ENCODE measurements at places on chromosomes 4 and X.

- peak; percentile 3 for DNase-seq
Measured at GRCh38 chrX:31708116-31708515, 636.3 kb upstream of the FTHL17 start.

DNA sequence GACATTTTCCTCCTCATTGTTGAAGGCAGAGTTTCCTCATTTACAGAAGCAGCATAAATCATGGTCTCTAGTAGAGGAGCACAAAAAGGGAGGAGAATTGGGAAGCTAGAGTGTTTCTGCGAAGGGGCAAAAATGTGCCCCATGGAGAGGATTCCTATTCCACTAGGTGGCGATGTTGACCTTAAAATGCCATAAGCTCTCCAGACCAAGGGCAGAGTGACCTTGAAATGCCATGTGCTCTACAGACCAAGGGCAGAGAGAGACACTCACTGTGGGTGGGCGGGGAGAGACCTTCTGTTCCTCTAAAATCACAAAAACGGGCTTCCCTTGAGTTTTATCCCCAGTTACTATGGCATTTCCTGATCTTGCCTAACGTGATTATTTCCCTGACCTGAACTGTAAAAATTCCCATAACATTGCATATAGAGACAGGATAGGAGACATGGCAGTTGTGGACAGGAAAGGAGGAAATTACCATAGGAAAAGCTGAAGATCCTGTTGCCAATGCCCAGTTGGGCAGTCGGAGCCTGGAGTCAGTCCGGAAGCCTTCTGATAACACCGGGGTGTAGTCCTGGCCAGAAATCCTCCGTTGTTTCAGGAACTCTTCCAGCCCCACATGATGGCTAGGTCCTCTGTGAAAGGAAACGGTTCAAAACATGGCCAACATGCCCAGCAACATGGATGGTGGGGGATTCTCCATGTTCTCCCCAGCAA lies 567.7 kb downstream of the MAGEB5 start:
- peak; percentile 24 for DNase-seq

DNA sequence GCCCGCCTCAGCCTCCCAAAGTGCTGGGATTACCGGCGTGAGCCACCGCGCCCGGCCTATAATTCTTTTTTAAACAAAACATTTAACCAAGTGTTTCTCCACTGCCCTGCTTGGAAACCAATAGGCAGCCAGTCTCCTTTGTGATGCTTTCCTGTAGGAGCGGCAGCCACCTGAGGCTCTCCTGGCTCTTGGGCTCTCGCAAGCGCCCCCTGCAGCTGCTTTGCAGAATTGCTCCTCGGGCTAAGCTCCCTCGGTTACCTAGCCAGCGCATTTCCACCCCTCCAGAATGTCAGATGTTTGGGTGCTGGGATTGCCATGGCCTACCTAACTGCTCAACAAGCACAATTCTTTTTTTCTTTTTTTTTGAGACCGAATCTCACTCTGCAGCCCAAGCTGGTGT lies 7.7 kb downstream of the S100P start:
- DNase-seq = no peak

DNA sequence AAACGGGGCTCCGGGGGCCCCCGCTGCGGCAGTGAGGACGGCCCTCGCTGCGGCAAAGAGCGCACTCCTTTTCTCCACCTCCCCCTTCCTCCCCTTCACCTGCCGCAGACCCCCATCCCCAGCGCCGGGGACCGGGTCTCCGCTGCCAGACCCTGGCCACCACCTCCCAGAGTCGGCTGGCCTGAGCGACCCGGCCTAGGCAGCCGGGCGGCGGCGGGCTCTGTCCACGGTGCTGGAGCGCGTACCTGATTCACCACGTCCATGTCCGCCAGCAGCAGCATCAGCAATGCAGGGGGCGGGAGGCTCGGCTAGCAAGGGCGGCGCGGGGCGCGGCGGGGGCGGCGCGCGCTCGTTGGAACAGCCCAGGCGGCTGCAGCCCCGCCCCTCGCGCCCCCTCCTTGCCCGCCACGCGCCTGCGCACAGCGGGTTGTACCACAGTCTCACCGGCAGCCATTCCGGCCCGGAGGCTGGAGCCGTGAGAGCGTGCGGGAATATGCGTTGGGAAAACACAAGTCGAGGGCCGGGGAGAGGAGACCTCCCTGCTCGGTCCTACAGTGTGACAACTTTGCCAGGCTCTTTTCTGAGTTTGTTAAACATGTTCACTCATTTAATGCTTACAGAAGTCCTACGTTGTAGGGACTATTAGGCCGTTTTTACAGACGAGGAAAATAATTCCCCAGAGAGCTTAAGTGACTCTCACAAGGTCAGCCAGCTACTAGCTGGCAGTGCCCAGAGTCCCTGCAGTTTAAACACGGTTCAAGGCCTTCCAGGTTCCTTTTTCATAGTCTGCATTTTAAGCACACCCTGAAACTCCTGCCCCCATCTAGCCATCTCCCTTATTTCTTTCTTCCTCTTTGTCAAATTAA lies at the start of gene SYP:
Gene SYP (minus strand): TSS at position 288 of the 866 bp plus-strand sequence. CDS start 7 bp downstream, at position 281.
- peak; percentile 87 for DNase-seq

DNA sequence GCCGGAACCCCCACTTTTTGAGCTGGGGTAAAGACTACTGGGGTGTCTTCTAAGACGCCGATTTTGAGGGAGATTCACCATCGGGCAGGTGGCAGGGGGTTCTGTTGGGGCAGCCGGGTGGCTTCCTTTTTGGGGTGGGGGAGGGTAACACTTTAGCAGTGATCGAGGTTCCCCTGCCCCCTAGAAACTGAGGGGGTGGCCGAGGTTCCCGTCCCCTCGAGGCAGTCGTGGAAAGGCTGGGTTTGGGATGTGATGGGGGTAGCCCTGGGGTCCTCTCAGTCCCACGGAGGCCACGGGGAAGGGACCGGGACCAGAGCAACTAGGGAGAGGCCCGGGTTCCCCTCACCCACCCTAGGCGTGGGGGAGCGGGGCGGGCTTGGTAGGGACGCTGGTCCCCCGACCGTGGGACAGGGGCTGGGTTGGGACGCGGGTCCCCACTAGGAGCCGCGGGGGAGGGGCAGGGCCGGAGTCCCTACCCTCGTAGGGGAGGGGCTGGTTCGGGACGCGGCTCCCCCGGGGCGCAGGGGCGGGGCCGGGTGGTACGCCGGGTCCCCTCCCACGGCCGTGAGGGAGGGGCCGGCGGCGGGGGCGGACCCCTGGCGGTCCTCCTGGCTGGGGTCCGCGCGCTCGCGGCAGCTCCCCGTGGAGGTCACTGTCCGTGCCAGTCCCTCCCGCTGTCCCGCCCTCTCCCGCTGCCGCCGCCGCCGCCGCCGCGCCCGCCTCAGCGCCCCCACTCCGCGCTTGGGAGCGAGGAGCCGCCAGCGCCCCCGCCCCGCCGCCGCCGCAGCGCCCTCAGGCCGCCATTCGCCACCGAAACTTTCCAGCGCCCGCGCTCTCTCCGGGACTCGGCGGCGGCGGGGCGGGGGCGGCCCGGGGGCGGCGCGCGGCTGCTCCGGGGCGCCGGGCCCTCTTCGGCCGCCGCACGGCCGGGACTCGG lies at the start of gene TBL1X:
Gene TBL1X (plus strand): TSS at position 624 of the 937 bp plus-strand sequence. CDS start 188,529 bp downstream, outside the sequence.
- peak; percentile 19 for DNase-seq

GRCh38 chrX:118714521-118714920 lies 12.9 kb upstream of the IL13RA1 start:
- no peak for DNase-seq

DNA sequence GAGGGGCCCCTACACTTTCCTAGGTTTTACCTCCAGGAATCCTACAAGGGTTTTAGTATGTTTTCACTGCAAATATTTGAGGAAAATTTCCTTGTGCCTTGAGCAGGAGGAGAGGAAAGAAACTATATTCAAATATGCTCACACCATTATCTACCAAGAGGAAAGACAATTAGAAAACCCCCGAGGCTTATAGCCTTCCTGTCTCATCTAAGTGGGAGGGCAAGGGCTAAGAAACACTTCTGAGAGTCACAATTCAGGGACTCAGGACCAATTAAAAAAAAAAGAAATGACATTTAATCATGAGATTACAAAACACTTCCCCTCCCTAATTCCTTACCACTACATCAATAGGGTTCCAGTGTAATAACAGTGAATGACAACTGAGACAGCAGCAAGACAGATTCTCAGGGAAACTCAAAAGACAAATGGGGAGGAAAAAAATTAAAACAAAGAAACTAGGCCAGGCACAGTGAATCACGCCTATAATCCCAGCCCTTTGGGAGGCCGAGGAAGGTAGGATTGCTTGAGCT lies 45.6 kb downstream of the ATRX start:
- DNase-seq = no peak

GRCh38 chrX:77275392-77275791 lies 171.8 kb upstream of the FGF16 start:
- DNase-seq = peak; percentile 10

DNA sequence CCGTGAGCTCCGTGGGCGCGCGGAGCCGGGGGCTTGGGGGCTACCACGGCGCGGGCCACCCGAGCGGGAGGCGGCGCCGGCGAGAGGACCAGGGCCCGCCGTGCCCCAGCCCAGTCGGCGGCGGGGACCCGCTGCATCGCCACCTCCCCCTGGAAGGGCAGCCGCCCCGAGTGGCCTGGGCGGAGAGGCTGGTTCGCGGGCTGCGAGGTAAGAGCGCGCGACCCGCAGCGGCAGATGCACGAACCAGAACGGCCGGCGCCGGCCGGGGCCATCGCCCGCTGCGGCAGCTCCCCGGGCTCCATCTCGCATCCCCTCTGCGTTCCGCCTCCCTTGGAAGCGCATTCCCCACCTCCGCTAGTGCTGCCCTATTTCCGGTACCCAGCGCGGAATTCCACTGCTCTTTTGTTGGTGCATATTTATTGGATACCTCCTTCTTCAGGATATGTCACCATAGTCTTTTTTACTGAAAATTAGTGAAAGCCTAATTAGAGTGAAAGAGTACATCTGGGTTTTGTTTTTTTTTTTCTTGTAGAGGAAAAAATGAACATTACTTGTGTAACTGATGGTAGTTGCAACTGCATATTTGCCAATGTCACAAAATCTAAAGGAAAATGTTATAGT lies 797 bp downstream of the PKD2 start:
- DNase-seq = peak; percentile 39

GRCh38 chr4:71063711-71064110 lies 70.3 kb downstream of the DCK start:
- no peak for DNase-seq

DNA sequence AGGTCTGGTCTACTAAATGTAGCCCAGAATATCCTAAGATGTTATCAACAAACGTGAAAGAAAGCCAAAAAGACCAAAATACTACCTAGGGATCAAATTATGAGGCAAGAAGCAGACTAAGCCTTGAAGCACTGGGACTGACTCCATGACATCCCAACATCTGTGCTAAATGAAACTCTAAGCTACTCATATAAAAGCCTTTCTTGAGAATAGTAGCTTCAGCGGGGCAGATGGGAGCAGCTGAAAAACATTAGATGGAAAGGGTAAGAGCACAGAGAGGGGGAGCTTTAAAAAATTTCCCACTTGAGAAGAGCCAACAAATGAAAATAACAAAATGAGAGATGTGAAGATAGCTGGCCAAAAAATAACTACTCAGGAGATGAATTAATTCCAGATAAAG lies 81.7 kb downstream of the MAD2L1 start:
- no peak for DNase-seq

GRCh38 chr4:28105271-28105859 lies 1244.7 kb downstream of the STIM2 start:
- no peak for DNase-seq

DNA sequence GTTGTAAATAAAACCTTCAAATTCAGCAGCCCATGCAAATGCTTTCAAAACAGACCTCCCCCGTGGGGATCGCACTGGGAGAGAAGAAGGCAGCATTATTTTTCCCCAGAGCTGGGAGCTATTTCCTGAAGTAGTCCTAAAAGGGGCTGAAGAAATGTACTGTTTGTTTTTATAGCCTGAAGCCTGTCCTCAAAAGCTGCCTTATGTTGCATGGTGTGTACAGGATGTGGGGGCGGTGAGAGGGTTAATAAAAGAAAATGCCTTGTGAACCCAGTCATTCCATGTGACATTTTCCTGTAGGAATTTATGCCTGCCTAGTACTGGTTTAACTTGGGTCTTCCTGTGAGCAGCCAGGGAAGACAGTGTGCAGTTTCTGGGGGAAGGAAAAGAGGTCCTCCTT lies 144.1 kb downstream of the SOWAHB start:
- peak; percentile 65 for DNase-seq

GRCh38 chr4:165190591-165191347 lies 16.6 kb upstream of the KLHL2 start:
- no peak for DNase-seq

DNA sequence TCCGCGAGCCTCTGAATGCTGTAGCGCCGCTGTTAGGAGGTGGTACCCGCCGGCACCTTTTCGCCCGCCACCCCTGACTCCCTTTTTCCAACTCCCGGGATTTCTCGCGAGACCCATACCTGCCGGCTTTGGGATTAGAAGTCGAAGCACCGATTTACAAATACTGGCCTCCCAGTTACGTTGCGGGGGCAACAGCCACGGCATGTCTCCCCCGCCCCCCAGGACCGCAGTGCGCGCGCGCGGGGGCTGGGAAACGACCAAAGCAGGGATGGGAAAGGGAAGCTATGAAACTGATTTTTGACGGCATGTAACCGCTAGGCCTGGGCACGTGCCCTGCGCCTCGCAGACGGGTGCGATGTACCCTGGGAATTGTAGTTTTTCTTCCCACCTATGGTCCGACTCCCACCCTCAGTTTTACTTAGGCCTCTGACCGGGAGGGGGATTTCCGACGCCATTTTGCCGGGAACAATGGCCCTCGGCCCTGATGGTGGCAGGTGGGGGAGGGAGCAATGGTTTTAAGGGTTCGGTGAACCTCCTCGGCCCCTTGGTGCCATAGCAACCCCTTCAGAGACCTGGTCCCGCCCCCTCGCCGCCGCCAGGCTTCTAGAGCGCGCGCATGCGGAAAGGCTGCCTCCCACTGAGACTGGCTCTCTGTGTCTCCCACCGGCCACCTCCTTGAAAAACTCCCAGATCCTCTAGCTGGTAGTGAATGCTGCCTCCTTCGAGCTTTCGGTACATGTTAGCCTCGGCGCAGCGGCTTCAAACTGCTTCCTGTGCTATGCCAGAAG lies 772 bp upstream of the WNK3 start:
- no peak for DNase-seq

DNA sequence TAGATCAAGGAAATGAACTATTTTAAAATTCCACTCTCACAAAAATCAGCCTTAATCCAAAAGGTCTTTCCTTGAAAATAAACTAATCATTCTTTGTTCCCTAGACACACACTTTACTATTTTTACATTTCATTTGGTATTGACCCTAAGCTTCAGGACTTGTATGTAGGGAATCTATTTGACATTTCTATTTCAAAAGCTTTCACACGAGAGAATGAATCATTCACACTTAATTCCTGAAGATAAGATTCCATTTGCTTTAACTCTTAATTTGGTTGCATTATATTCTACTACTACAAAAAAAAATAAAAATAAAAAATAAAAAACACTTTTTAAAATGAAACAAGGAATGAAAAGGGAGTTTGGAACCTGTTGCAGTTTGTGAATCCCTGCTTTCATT lies 43.7 kb downstream of the EDNRA start:
- DNase-seq = no peak

GRCh38 chr4:2886622-2887021 lies 43.0 kb downstream of the ADD1 start:
- no peak for DNase-seq

GRCh38 chrX:68571610-68572311 lies 72.9 kb downstream of the YIPF6 start:
- DNase-seq = peak; percentile 46

DNA sequence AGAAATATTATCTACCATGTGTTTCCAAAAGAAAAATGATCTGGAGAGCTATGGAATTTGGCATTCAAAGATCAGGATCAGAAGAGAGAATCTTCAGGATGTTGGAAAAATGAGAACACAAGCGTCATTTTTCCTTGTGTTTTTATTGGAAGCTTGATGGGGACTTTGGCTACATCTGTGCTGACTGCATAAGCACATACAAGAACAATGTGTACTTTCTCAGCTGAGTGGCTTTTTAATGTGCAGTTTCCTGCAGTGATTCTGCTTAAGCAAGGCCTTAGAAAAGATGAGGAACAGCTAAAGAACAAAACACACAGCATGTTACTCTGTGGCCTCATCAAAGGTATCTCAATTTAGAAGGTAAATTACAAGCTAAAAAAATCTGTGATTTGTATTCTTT lies 1039.9 kb downstream of the GLUD2 start:
- DNase-seq = no peak

All from SW480 (cell line).